ENCODE measurements at places on chromosomes 7 and 10. TPM values are rescaled to one million over a fixed set of nuclear protein-coding genes. Genes with fewer than 3 reads are reported as not detected.

PLA2G12B gene
- not detected for total RNA-seq

DNA sequence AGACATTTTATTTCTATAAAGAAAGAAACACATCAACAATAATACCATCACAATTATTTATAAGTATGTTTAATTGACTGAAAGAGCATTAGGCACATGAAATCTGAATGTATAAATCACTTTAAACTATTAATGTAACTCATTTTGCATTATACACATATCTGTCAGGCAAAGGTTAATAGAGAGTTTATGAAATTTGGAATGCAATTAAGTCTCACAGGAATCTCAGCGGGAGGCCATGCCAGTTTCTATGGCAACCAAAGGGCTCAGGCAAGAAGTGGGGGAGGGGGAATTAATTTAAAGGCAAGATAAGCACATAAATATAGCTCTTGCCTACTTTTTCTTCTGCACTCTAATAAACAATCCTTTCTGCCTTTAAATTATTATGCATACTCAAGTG lies 152.6 kb downstream of the SLC16A9 start:
- no peak for DNase-seq
- 0 out of 2 replicates have a peak, but pooled peaks cover 6% of the 10 kb centered on the region for H3K4me1 ChIP-seq
- no peak overlapping the region for H3K27ac ChIP-seq
- no peaks in the 10 kb centered on the region for H3K27me3 ChIP-seq
- no peaks in the 10 kb centered on the region for H3K36me3 ChIP-seq

DNA sequence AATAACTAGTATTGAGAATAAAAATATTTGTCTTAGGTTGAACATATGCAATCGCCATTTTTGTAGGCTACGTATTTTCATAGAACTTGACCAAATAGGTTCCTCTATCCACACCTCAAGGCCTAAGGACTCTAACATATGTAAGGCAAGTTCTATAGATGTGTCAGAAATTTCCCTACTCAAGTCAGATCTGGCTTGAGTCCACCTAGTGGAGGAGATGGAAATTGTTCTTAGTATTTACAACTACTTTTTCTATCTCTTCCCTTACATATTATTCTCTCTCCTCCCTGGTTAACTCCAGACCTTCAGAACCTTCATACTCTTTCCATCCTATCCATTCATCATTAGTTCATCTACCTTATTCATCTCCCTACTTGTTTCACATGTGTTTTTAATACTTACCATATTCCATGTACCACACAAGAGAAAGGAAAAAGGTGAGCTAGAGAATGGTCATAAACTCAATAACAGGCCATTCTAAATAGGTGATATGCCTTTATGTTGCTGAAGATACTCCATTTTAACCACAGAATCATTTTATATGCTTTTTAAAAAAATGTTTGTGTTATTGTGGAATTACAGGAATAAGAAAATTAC lies 174.5 kb upstream of the HDAC9 start:
- DNase-seq = peak; percentile 73
- H3K36me3 ChIP-seq = no peaks in the 10 kb centered on the region
- H3K4me3 ChIP-seq = no peak overlapping the region
- no peak overlapping the region for H3K27ac ChIP-seq

GRCh38 chr7:1535701-1536454 lies 5.4 kb downstream of the MAFK start:
- H3K27ac ChIP-seq = peak overlapping the region; percentile 96
- peaks cover 36% of the 10 kb centered on the region for H3K4me1 ChIP-seq
- H3K36me3 ChIP-seq = peaks cover 12% of the 10 kb centered on the region
- H3K4me3 ChIP-seq = no peak overlapping the region

DNA sequence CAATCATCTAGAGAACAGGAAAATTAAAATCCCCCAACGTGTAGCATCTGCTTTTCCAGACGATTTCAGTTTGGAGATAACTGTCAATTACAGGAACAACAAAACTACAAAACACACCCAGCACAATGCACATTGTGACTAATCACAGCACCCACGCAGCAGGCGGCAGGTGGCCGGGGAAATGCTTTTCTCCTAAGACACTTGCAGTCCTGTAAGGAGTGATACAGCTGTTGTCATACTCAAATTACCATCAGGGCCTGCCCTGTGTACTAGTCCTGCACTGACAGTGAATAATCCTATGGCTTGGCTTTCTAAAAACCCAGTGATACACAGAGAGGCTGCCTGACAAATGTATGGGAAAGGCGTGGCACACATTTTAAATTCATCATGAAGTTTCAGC lies 37.8 kb downstream of the COBL start:
- DNase-seq = peak; percentile 41
- no peak overlapping the region for H3K4me3 ChIP-seq
- no peak overlapping the region for H3K27ac ChIP-seq
- no peaks in the 10 kb centered on the region for H3K27me3 ChIP-seq
- no peaks in the 10 kb centered on the region for H3K36me3 ChIP-seq
- H3K4me1 ChIP-seq = peaks cover 11% of the 10 kb centered on the region

DNA sequence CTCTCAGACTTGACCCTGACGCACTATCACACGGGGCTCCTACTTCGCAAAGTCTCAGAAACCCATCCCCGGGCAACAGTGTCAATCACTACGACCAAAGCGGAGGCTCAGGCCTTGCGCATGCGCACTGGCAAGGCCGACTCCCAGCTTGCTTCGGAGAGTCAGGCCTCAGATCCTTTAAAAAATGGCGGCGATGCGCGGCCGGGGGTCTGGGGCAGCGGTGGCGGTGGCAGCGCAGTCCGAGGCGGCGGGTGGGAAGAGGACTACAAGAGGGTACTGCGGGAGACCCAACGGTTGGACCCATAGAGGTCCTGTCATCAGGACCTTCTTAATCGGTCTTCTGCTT lies 196.9 kb downstream of the ZNF716 start:
- no peaks in the 10 kb centered on the region for H3K4me1 ChIP-seq
- H3K27ac ChIP-seq = no peak overlapping the region
- no peak overlapping the region for H3K4me3 ChIP-seq
- H3K36me3 ChIP-seq = no peaks in the 10 kb centered on the region
- DNase-seq = no peak

DNA sequence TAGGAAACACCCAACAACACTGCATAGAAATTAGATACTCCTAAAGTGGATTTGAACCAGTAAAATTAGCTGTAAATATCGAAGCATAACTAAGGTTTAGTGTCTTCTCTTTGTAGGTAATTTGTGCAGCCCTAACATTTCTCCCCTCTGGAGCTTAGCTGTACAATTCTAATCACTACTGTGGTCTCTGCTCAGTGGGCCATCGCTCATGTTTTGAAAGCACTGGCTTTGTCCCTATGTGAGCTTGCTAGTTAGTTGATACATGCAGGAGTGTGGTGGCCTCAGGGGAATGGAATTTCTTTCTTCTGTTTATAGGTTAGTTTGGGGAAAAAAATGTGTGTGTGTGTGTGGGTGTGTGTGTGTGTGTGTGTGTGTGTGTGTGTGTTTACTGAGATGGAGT lies 373.1 kb downstream of the DPP6 start:
- H3K4me3 ChIP-seq = no peak overlapping the region
- no peak overlapping the region for H3K27ac ChIP-seq
- H3K36me3 ChIP-seq = no peaks in the 10 kb centered on the region

- no peak overlapping the region for H3K4me3 ChIP-seq
- no peak overlapping the region for H3K27ac ChIP-seq
- DNase-seq = peak; percentile 100
- H3K36me3 ChIP-seq = no peaks in the 10 kb centered on the region
- H3K4me1 ChIP-seq = peaks cover 21% of the 10 kb centered on the region
- H3K27me3 ChIP-seq = no peaks in the 10 kb centered on the region
Measured at GRCh38 chr10:52818019-52818418, 45.4 kb upstream of the MBL2 start.

GRCh38 chr10:43170491-43170890 lies 32.2 kb downstream of the CSGALNACT2 start:
- DNase-seq = peak; percentile 52
- no peaks in the 10 kb centered on the region for H3K36me3 ChIP-seq
- H3K27me3 ChIP-seq = no peaks in the 10 kb centered on the region

Data from PC-3 (cell line).